Adrenal gland (tissue), 19 donors: ENCODE measurements at places on chromosomes 1 and 21.
A peak's percentile ranks its signal among the peaks of the same experiment; 100 is the strongest.

GRCh38 chr1:22613951-22614350 is 22.5 kb upstream of the C1QA start:
- H3K4me1 ChIP-seq = no peaks in the 10 kb centered on the region
- no peak overlapping the region for H3K27ac ChIP-seq
- H3K36me3 ChIP-seq = no peaks in the 10 kb centered on the region
- no peak for DNase-seq

- H3K4me1 ChIP-seq = peaks cover 35% of the 10 kb centered on the region
- peak overlapping the region; percentile 42 for H3K27ac ChIP-seq
- H3K4me3 ChIP-seq = peak overlapping the region; percentile 89
Measured at GRCh38 chr1:31064718-31065309, 703 bp downstream of the PUM1 start.

GRCh38 chr1:12112711-12113161 is 49.6 kb downstream of the TNFRSF8 start:
- DNase-seq = no peak
- no peak overlapping the region for H3K27ac ChIP-seq

- no peaks in the 10 kb centered on the region for H3K4me1 ChIP-seq
- H3K27ac ChIP-seq = no peak overlapping the region
- no peak overlapping the region for H3K4me3 ChIP-seq
Measured at GRCh38 chr1:75861831-75862230, 65.1 kb downstream of the MSH4 start.

DNA sequence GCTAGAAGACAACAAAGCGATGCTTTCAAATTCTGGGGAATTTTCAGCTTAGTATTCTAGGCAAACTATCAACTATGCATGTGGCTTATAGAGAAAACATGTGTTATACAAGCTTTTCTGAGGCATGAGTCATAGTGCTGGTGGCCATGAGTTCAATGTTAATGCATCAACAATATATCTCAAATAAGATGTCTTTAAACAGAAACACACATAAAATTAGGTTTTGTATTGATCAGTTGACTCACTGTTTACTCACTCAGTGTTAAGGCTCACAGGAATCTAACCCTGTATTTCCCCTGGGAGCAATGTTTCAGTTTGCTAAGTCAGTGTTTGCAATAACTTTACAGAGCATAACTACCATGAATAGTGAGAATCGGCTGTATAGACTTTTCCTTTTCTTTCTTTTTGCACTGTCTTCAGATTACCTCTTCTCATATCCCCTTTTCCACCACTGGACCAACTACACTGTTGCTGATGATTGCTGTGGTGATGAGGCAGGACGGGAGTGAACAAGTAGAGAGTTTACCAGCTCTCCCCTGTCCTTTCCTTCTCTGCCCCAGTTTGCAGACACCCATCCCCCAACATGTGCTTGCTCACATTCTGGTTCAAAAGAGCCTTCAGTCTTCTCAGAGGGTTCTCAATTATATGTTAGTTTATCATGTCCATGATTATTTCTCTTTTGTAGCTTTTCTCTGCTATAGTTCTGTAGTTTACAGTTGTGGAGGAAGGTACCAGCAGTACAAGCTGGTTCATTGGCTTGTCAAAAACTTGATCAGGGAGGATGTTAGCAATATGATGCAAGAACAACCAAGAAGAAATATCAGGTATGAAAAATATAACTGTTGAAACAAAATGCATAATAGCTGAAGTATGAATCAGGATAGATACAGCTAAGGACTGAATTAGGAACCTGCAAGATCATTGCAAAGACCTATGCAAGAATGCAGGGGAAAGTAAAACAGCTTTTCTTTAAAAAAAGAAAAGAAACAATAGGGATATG is 23.9 kb downstream of the CD2 start:
- peaks cover 3% of the 10 kb centered on the region for H3K27me3 ChIP-seq
- no peak for DNase-seq
- no peak overlapping the region for H3K4me3 ChIP-seq
- H3K36me3 ChIP-seq = no peaks in the 10 kb centered on the region
- no peak overlapping the region for H3K27ac ChIP-seq
- H3K4me1 ChIP-seq = no peaks in the 10 kb centered on the region

DNA sequence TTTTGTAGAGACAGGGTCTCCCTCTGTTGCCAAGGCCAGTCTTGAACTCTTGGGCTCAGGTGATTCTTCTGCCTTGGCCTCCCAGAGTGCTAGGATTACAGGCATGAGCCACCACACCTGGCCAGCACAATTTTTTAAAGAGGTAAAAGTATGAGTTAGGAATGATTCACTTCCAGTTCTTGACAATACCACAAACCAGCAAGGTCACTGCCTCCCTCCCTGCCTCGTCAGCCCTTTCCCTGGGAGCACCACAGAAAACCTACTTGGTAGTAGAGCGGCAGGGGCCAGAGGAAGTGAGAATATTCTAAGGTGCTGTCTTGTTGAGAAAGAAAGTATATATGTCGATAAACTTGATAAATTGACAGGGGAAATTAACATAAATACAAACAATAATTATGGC is 10.8 kb upstream of the CDA start:
- H3K4me1 ChIP-seq = no peaks in the 10 kb centered on the region
- H3K27ac ChIP-seq = no peak overlapping the region
- no peaks in the 10 kb centered on the region for H3K27me3 ChIP-seq
- no peaks in the 10 kb centered on the region for H3K36me3 ChIP-seq
- no peak for DNase-seq

DNA sequence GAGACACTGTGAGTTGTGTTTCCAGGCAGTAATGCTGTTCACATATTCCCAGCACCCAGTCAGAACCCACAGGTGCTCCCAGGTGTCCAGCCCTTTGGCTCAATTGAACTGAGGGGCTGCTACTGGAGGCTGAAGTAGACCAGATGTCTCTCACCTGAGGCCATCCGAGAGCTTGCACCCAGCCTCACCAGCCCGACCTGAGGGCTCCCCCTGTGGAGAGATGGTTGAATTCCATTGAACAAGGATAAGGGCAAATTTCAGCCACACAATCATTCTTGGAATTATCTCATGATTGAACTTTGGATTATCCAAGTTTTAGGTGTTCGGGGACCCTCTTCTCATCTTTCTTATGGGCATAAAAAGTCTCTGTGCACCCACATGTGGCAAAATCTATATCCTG is 52.1 kb downstream of the OBSCN start:
- peak; percentile 14 for DNase-seq
- no peaks in the 10 kb centered on the region for H3K36me3 ChIP-seq
- H3K4me1 ChIP-seq = no peaks in the 10 kb centered on the region
- no peak overlapping the region for H3K27ac ChIP-seq
- no peaks in the 10 kb centered on the region for H3K27me3 ChIP-seq

- H3K4me1 ChIP-seq = peaks cover 4% of the 10 kb centered on the region
- DNase-seq = no peak
- no peak overlapping the region for H3K4me3 ChIP-seq
- no peaks in the 10 kb centered on the region for H3K27me3 ChIP-seq
- no peaks in the 10 kb centered on the region for H3K36me3 ChIP-seq
Measured at GRCh38 chr1:239811211-239811885, 280.3 kb upstream of the FMN2 start.
